ENCODE measurements at places on chromosomes 3 and 15.
A peak's percentile ranks its signal among the peaks of the same experiment; 100 is the strongest.

- DNase-seq: peak; percentile 37
Observed at GRCh38 chr3:14440168-14440518, 37.7 kb downstream of the SLC6A6 start.

- no peak for DNase-seq
Observed at GRCh38 chr3:73401059-73401458, 223.7 kb downstream of the PDZRN3 start.

DNA sequence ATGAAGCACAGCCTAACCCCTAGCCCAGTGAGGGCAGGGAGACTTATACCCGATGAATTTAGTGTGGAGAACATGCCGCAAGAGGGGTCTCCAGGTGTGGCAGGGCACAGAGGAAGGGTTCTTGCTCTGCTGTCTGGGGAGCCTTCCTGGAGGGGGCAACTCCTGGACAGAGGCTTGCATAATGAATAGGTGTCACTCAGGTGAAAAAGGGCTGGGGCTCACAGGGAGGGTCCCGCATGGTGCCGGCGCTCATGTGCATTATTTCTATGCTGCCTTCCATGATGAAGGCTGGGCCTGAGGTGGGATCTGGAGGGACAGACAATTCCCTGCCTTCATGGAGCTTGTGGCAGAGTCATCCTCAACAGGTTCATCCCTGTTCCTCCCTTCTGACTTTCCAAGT, 51.5 kb downstream of the ITGA11 start:
- DNase-seq: no peak

DNA sequence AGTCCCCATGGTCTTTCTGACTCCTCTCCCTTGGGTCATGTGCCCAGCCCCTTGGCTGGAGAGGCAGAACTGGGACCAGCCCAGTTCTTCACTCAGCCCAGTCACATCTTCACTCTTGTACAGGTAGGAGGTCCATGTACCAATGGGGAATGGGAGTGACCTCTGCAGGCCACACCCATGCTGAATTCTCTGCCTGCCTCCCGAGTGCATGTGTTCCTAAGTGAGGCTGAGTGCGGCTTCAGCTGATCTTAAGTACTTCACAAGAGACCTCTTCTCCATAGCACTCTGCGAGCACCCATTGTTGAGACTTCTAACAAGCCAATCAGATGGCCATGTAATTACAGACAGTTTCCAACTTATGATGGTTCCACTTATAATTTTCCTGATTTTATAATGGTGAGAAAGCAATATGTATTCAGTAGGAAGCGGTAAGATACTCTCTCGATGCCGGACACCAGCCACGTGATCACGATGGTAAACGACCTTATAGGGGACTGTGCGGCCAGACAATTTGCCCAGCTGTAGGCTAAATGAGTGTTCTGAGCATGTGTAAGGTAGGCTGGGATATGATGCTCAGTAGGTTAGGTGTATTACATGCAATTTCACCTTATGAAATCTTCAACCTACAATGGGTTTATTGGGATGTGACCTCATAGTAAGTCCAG, 112.1 kb downstream of the KLF13 start:
- DNase-seq: no peak

GRCh38 chr3:118991775-118992174, 42.9 kb downstream of the IGSF11 start:
- no peak for DNase-seq

DNA sequence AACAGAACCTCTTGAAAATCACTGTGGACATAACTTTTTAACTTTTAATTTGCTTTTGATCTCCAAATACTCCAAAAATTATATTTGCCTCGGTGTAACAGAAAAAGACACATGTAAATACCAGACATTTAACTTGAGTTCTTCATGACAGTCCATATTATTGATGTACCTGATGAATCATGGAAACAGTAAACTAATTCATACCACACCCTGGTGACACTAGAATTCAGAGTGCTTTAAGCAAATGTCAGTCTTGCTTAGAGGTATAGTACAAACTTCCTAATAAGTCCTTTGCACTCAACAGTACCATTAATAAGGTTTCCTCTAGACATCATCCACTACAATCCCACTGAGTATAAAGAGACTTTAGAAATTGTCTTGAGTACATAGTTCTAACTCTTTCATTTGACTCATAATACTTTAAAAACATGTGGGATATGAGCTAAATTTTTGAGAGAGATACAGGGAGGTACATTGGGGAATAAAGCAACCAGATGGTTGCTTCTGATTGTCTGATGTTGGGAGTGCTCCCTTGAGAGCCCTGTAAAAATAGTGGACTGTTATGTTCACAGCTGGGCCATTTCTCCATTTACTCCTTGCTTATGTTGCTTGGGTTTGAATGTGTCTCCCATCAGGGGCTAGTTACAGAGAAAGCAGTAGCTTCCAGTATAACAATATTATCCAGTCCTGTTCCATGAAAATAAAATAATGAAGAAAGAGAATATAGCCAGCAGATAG, 175.7 kb downstream of the ALCAM start:
- DNase-seq: no peak

DNA sequence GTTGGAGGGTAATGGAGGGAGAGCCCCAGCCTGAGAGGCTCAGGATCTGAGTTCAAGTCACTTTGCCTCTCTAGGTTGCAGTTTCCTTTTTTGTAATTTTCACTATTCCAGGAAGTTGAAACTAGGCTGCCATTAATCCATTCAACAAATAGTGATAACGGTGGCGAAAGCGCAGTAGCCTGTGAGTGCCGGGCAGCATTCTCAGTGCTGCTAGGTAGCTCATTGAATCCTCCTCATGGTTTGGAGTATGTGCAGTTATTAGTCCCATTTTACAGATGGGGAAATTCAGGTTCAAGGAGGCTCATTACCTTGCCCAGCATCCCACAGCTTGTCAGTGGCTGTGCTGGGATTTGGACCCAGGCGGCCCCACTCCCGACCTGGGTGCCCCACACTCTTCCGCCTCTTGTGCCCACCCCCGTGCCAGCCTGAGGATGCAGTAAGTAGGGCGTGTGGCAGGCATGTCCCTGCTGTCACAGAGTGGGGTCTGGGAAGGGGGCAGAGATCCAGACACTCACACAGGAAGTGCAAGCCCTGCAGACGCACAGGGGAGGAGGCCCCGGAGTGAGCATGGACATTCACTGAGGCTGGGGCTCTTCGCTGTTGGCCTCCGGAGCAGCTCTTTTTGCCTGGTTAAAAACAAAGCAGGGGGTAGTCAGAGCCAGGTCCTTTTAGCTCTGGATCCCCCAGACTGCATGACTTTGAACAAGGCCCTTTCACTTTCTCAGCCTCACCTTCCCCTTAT, 58.8 kb downstream of the SLC6A6 start:
- no peak for DNase-seq

- no peak for DNase-seq
Observed at GRCh38 chr3:100045696-100046095, 68.6 kb downstream of the FILIP1L start.

GRCh38 chr3:59235634-59236012, 185.8 kb upstream of the CFAP20DC start:
- no peak for DNase-seq

- DNase-seq: no peak
Observed at GRCh38 chr3:110493438-110494092, 578.1 kb upstream of the NECTIN3 start.

GRCh38 chr15:100457201-100457600, 71.5 kb downstream of the CERS3 start:
- DNase-seq: no peak

DNA sequence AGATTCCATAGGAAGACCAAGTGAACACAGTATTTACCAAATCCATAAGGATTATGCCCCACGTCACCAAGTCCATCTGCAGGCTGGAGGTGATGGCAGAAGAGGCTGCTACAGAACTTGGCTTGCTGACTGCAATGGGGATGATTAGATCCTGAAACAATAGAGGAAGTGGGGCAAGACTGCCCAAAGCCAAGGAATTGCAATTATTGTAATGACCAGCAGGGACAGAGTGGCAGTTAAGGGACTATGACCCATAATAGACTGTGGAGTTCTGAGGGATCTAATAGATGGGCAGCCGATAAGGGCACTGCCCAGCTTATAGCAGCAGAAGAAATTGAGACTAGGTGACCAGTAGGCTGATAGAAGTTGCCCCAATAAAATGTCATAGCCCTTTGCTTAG, 108.4 kb downstream of the MINAR1 start:
- no peak for DNase-seq

DNA sequence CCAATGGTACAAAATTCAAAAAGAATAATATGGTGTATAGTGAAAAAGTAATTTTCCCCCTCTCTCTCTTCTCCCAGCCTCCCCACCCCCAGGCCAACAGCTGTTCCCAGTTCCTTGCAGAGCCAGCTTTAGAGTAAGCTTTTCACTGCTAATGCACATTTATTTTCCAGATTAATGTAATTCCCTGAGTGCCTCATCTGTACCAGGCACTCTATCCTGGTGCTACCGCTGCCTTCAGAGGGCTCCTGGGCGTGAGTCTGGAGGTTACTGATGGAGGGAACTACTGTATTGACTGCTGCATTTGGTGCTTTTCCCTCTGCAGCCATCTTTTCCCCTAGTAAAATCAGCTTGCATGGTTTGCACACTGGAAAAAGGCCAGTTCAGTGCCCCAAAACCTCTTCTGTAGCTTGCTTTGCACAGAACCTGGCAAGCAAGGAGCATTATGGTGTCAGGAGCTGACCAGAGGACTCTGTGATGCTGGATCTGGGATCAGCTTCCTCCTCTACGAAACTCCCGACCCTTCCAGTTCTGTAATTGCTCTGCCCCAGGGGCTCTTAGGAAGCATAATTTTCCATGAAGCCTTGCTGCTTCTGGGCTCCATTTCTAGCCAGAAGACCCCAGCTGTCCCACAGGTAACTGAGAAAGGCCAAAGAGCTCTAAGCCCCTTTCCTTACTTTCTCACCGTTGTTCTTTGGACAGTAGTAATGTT, 8.5 kb upstream of the USP3 start:
- no peak for DNase-seq
